ENCODE measurements at places on chromosomes 11 and 22.

GRCh38 chr11:129414144-129414872 is 38.7 kb downstream of the BARX2 start:
- DNase-seq = no peak

DNA sequence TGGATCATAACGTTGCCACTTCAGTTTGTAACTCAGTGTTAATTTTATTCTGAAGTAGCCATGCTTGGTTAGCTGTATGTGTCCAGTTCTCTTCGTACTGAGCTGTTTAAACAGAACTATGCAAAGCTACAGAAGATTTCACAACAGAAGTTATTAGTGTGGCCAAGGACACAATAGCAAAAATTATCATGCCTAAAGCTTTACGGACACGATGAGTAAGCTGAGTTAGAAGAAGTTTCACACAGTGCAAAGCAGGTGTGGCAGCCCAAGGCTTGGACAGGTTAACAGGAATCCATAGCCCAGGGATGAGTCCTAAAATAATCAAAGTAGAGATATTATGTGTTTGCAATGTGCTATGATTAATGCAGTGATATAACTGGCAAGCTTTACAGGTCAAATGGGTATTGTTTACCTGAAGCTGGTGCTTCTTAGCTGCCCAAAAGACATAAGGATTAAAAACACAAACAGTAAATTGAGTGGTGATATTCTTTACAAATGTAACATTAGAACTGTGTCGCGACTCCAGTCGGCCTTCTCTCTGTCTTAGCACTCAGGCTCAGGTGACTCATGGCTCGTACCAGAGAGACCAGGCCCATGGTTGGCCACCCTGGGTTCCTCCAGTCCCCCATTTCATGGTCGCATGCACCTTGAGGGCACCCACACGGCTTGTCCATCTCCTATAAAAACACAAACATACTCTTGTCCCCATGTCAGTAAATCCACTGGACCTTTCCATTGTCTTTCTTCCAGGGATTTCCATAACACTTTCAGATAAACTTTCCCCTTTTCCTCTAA is 35.5 kb upstream of the NCAM1 start:
- no peak for DNase-seq

DNA sequence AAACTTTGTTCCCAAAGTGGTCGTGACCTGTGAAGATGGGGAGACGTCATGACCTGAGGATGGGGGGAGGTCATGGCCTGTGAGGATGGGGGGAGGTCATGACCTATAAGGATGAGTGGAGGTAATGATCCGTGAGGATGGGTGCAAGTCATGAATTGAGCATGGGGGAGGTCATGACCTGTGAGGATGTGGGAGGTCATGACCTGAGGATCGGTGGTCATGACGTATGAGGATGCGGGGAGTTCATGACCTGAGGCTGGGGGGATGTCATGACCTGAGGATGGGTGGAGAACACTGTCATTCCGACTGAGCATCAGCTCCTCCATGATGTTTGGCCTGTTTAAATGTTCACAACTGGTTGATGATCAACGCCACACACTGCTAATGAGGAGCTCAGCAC is 25.9 kb downstream of the YPEL1 start:
- DNase-seq = no peak

GRCh38 chr11:68532727-68533369 is 72.3 kb downstream of the PPP6R3 start:
- no peak for DNase-seq

DNA sequence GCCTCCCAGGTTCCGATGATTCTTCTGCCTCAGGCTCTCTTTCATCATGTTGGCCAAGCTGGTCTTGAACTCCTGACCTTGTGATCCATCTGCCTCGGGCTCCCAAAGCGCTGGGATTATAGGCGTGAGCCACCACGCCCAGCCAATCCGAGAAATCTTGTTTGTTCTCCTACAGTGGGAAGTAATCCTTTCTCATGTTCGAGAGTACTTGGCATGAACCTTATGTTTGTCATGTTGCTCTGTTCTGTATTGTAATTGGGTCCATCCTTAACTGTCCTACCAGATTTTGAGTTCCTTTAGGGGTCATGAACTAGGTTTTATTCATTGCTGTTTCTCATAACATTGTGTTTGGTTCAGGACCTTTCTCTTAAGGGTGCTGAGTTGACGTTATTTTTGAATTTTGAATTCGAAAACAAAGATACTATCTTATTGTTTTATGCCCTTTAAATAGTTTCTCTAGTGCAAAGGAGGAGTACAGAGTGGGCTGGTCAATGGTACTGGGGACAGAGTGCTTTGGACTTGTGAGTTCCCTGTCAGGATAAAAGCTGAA is 113.4 kb upstream of the RRM1 start:
- no peak for DNase-seq

Data from B cell (primary cell).